HCEC 1CT (cell line): ENCODE measurements at places on chromosomes 2 and 18.

DNA sequence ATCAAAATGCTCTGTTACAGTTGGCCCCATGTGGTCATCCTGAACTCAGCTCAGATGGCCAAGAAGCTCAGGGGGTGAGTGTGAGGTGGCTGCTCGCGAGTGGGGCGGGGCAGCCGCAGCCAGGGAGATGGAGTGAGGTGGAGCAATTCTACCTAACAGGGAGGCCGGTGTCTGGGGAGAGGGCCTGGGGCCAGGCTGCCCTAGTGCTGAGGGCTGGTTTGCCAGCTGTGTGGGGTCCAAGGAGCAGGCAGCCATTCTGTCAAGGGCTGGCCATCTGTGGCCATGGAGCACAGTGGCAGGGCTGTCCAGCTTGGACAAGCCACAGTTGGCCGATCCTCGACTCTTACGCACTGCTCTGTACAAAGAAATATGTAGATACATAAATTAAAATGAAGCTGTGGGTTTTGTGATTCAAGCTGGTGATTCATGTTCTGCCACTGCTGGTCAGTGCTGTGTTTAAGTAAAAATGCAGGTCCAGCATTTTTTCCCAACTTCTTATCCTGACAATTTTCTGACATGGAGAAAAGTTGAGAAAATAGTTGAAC, 82.1 kb downstream of the HS6ST1 start:
- DNase-seq = peak; percentile 88

- no peak for DNase-seq
These were observed 55.9 kb upstream of the RPE start for GRCh38 chr2:209946539-209946938.

DNA sequence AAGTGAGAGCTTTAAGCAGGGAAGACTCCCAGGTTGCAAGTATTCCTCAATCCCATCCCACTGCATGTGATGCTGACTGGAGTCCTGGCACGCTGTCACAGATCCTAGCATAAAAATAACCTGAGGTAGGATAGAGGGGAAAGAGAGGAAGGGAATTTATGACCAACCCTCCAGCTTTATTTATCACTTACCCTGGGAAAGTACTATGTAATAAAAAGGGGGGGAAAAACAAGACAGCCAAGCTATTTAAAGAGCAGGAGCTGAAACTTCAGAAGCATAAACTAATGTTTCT, 122.2 kb downstream of the SLC8A1 start:
- no peak for DNase-seq

DNA sequence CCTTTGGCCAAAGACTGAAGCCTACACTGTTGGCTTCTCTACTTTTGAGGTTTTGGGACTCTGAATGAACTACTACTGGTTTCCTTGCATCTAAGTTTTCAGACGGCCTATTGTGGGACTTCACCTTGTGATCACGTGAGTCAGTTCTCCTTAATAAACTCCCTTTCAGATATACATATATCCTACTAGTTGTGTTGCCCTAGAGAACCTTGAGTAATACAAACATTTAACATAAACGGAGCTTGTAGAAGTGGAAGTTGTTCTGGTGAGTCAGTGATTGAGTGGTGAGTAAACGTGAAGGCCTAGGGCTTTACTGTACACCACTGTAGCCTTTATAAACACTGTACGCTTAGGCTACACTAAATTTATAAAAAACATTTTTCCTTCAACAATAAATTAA, 107.2 kb upstream of the CDH2 start:
- peak; percentile 87 for DNase-seq

GRCh38 chr2:228433721-228434120, 252.2 kb upstream of the SPHKAP start:
- peak; percentile 38 for DNase-seq

- DNase-seq = no peak
These were observed 126.9 kb downstream of the TMEM200C start for GRCh38 chr18:5768454-5768853.

DNA sequence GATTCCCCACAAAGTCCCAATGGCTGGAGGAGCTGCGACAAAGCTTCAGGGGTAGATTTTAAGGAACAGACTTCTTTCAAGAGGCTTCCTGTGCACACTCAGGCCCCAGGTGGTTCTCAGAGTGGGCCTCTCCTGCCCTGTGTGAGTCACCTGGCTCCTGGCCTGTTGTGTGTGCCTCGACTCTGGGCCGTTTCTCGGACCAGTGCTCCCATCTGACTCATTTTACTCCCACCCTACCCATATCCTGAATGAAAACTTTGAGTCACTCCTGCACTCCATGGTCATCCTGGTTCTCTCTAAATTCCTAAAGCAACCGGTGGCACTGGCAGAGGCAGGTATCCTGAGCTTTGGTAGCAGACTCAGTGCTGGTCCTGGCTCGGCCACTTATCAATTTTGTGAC, 84.1 kb downstream of the CELF4 start:
- no peak for DNase-seq

GRCh38 chr18:50805732-50806131, 14.1 kb downstream of the MRO start:
- DNase-seq = no peak

- DNase-seq = no peak
These were observed 53.8 kb downstream of the PRKCE start for GRCh38 chr2:45705233-45705632.

GRCh38 chr2:85799215-85799956, 45.6 kb downstream of the ATOH8 start:
- no peak for DNase-seq

DNA sequence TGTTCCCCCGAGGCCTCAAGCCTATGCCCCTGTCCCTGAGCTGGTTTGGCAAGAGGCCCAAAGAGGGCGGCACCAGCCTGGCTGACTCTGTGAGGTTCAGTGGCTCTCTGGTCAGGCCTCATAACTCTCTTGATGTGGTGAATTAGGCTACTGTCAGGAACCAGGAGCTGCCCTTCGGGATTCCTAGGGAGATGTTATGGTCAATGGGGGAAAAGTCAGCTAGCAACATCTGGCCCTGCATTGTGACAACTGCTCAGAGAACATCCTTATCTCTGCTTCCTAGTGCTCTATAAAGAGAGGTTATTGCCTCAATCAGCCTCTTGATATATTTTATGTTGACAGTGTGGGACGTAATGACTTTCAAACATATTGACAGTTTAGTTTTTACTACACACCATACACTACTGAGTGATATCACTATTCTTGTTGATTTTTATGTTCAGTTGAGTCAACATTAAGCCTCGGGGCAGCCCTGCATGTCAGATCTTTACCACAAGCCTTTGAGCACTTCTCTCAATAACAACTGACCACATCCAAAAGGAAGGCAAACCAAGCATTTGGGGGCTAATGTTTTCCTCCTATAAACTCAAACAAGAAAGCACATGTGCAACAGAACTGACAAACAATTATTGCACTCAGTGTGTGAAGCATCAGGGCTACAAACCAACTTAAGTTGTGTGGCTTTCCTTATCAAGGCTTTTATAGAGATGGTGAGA, 448.3 kb upstream of the SLC14A2 start:
- no peak for DNase-seq

DNA sequence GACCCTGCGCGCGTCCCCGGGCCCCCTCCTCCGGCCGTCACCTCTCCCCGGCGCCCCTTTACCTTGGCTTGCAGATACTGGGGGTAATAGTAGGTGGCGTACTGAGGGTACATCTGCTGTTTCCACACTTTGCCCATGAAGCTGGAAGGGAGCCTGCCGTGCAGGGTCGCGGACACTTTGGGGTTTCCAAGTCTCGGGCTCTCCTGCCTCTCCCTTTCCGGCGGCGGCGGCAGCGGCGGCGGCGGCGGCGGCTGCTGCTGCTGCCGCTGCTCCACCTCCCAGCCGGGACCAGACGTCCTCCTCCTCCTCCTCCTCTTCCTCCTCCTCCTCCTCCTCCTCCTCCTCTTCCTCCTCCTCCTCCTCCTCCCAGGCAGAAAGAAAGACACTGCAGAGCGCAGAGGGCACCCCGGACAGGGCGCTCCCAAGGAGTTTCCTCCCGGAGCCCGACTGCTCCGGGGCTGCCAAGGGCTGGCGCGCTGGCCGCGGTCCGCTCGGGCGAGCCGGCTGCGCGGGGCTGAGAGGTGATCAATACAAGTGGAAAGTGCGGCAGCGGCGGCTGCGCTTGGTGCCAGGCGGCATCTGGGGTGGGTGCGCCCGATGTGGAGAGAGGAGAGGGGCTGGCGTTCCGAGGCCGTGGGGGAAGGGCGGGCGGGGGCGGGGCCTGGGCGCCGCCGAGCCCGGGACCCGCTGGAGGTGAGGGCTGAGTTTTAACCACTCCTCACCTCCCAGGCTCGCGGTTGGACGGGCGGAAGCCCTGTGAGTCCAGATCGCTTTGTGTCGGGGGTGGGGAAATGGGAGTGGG, at the start of gene RBMS1:
RBMS1 (minus strand) TSS at position 581 of the 802 bp plus-strand sequence; CDS start at position 137, 444 bp downstream.
- DNase-seq = peak; percentile 65

- DNase-seq = peak; percentile 96
These were observed 169.4 kb downstream of the NEDD4L start for GRCh38 chr18:58213440-58213839.

- peak; percentile 57 for DNase-seq
These were observed 50.6 kb downstream of the PMAIP1 start for GRCh38 chr18:59950215-59950944.

GRCh38 chr2:216234106-216234505, 125.0 kb downstream of the XRCC5 start:
- no peak for DNase-seq

GRCh38 chr2:29615841-29616240, 305.5 kb downstream of the ALK start:
- DNase-seq = no peak

DNA sequence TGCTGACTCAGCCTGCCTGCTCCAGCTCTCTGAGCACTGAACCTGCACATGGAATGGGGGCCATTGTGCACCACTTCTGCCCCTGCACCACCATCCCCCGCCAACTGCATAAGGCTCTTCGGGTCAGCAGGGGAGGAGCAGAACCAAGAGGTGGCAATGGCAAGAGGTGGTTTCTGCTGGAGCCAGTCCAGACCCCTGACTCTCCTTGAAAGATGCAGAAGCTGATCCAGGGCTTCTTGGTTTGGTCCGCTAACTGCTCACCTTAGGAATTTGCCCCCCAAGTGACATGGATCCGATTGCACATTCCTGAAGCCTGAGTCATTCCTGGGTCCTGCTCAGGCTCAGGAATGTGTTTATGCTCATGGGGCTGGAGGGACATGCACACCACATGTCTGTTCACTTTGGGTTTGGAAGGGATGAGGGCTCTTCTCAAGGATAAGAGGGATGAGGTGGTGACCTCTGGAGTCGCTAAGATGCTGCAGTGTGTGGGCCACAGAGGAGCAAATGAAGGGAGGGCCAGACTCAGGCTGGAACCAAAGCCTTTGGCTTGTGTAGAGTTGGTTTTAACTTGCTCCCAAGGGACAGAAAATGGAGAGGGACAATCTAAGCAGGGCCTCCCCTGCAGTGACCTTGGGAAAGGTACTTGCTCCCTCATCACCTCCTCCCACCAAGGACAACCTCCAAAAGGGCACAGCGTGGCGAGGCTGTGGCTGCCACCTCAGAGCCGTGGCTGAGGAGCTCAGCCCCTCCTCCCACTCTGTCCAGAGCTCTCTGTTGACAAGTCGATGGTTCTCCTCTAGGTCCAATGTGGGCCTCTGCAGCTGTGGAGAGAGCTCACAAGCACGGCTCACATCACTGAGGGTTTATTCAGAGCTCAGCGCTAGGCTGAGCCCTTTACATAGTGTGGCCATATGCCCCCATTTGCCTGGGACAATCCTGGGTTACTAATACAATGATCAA, 66.2 kb downstream of the HS1BP3 start:
- peak; percentile 98 for DNase-seq

DNA sequence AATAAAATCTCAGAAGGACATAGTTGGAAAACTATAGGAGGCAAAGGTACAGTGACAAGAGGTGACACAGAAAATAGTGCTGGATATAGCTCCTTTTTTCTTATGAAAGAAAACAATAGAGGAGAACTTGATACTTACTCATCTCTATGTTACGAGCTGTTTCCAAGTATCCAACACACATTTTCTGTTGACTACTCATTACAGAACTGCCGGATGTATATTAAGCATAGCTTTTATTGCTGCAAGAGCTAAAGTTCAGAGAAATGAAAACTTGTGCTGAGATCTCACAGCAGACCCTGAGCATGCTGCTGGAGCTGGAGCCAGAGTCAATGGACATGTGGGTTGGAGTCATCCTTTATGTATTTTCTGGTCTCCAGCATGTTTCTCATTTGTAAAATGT, 210.0 kb upstream of the NT5C1B start:
- DNase-seq = no peak

- DNase-seq = peak; percentile 66
These were observed 1.0 kb downstream of the PLEKHB2 start for GRCh38 chr2:131105950-131106801.

DNA sequence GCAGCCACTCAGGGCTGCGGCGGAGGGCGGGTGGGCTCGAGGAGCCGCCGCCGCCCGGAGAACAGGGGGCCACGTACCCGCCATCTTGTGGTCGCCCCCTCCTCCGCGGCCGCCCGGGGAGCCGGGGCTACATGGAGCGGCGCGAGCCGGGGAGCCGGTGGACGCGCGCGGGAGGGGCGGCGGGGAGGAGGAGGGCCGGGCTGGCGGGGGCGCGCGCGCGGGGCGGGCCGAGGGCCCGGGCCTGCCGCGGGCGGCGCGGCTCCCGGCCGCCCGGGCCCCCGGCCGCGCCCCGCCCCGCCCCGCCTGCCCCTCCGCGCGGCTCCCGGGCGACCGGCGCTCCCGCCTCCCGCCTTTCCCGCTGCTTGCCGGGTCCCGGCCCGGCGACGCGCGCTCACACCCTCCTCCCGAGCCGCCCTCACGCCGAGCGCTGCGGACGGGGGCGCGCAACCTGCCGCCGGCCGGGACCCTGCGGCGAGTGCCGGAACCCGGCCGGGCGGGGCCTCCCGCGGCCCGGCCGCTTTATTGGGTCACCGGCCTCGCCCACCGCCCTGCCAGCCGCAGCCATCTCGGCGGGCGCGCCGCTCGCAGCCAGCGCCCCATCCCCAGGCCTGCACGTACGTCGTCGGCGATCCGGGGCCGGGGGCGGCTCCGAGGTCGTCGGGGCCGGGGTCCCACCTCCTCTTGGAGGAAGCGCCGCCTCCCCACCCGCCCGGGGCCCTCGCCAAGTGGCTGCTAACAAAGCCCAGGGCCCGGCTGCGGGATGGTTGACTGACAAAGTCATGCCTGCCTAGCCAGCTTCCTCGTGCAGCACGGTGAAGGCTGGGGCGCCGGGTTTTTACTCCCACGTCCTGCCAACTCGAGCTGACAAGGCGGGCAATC, at the start of gene PPP4R1:
PPP4R1 (minus strand) TSS at position 159 of the 879 bp plus-strand sequence; CDS start at position 84, 75 bp downstream.
- DNase-seq = peak; percentile 63

DNA sequence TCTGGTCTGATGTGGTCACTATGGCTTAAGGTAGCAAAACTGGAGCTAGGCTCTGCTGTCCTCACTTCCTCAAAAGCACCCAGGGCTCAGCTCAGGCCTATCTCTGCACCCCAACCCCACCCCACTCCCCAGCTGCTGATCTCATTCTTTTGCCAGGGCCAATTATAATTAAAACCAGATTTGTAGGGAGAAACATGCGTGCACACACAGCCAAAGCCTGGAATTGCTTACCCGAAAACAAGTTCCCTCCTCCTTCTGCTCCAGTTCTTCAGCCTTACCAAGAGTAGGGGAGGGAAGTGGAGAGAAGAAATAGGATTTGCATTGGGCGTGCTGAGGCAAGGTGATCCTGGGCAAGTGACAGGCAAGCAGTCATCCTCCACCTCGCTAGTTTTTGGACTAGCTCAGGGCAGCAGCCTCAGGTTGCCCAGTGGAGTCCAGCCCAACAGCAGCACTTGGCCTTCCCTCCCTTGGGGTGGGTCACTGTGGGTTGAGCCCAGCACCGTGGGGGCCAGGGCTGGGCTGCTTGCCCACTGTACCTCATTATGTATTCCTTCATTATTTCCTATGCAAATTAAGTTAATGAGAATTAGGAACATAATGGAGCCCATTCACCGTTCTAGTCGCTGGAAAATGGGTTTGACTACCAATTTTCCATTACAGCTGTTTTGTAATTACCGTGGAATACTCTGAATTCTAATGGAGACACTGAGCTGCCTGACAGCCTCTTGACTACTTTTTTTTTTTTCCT, 199.1 kb upstream of the CELF4 start:
- no peak for DNase-seq
